ENCODE measurements at places on chromosomes 16 and 17. TPM values are rescaled to one million over a fixed set of nuclear protein-coding genes. Genes with fewer than 3 reads are reported as not detected.

Gene NEUROD2
- not detected for polyA plus RNA-seq

Gene P2RX5
- polyA plus RNA-seq = 7.4 TPM

Gene CA5A
- not detected for polyA plus RNA-seq

Gene TPSG1
- 0.56 TPM for polyA plus RNA-seq

Gene GTF3C1
- polyA plus RNA-seq = 90.6 TPM

Gene ABI3
- polyA plus RNA-seq = 2.4 TPM

Gene AANAT
- 0.73 TPM for polyA plus RNA-seq

Gene OTOP2
- not detected for polyA plus RNA-seq

Gene RAC3
- 35.6 TPM for polyA plus RNA-seq

Gene INPP5K
- polyA plus RNA-seq = 8.4 TPM

Gene CSF3
- polyA plus RNA-seq = not detected

Gene RNF166
- 27.8 TPM for polyA plus RNA-seq

Gene LAT
- 2.2 TPM for polyA plus RNA-seq

Gene ICAM2
- 0.86 TPM for polyA plus RNA-seq

Gene CACNG3
- not detected for polyA plus RNA-seq

Gene EVPLL
- polyA plus RNA-seq = 0.18 TPM

Gene ATPAF2
- 24.7 TPM for polyA plus RNA-seq

Gene KRTAP9-2
- not detected for polyA plus RNA-seq

Gene KRTAP4-4
- polyA plus RNA-seq = not detected

Gene CEP295NL
- not detected for polyA plus RNA-seq

Gene FLOT2
- polyA plus RNA-seq = 49.8 TPM

Gene TMED6
- polyA plus RNA-seq = 1.3 TPM

Gene LMF1
- polyA plus RNA-seq = 4.2 TPM

Gene IGSF6
- polyA plus RNA-seq = 0.19 TPM

Gene LDHD
- polyA plus RNA-seq = 5.0 TPM

Gene NTN1
- 0.57 TPM for polyA plus RNA-seq

Gene ZNHIT3
- polyA plus RNA-seq = 137 TPM

Gene MYH8
- not detected for polyA plus RNA-seq

Gene CTU2
- 25.7 TPM for polyA plus RNA-seq

Gene SLC16A13
- 2.2 TPM for polyA plus RNA-seq

Gene TBC1D3C
- polyA plus RNA-seq = not detected

Gene OMG
- 0.71 TPM for polyA plus RNA-seq

Gene PRKCB
- polyA plus RNA-seq = 3.8 TPM

Gene KRTAP9-4
- polyA plus RNA-seq = not detected

Gene TMEM100
- 0.52 TPM for polyA plus RNA-seq

Gene HBZ
- 0.39 TPM for polyA plus RNA-seq

Gene TEDC2
- 50.6 TPM for polyA plus RNA-seq

Gene LPO
- polyA plus RNA-seq = 0.13 TPM

Gene SEPTIN12
- polyA plus RNA-seq = not detected

Gene ZFP3
- 0.97 TPM for polyA plus RNA-seq

Gene DDX42
- polyA plus RNA-seq = 50.9 TPM

Gene ZNF276
- 4.3 TPM for polyA plus RNA-seq

Gene RAB26
- polyA plus RNA-seq = 11.6 TPM

Gene HAGHL
- 35.3 TPM for polyA plus RNA-seq

Gene CCDC200
- polyA plus RNA-seq = not detected

Gene LITAF
- polyA plus RNA-seq = 147 TPM

Gene DHRS7C
- polyA plus RNA-seq = not detected

Gene HOXB8
- not detected for polyA plus RNA-seq

Gene PRR11
- 55.9 TPM for polyA plus RNA-seq

Gene NACA2
- 0.49 TPM for polyA plus RNA-seq

Gene KRT40
- not detected for polyA plus RNA-seq

Gene SEZ6
- 1.0 TPM for polyA plus RNA-seq
